Hippocampal formation (tissue), 2 donors: ENCODE measurements at places on chromosomes 12 and 14.

GRCh38 chr14:99255621-99256482, 16.1 kb downstream of the BCL11B start:
- no peak for DNase-seq

- no peak for DNase-seq
These were observed 2.1 kb downstream of the CSRP2 start for GRCh38 chr12:76876696-76877229.

- no peak for DNase-seq
These were observed 95.4 kb upstream of the ANO4 start for GRCh38 chr12:100699209-100699608.

GRCh38 chr12:125473501-125473900, 408.3 kb downstream of the AACS start:
- DNase-seq: no peak

- no peak for DNase-seq
These were observed 193.3 kb upstream of the KRR1 start for GRCh38 chr12:75704664-75705063.

GRCh38 chr14:25090716-25091454, 40.9 kb upstream of the STXBP6 start:
- no peak for DNase-seq

- no peak for DNase-seq
These were observed 54.4 kb upstream of the BMP4 start for GRCh38 chr14:54010981-54011380.

DNA sequence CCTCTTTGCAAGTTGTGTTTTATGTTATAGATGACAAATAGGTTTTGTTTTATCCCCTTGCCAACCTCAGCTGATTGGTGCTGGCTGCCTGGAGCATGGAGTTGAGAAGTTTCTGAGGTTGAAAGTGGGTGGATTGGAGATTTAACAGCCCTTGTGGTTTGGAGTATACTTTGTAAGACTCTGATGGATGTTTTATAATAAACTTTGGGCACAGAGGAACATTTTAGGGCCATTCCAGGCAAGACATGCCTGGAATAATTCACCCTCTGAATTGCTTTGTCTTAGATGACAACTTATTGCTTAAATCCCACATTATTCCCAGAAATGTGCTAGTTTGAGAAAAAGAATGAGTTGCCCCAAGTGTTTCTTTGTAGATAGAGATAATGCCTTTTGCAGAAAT, 158.9 kb downstream of the SLC5A8 start:
- DNase-seq: no peak

DNA sequence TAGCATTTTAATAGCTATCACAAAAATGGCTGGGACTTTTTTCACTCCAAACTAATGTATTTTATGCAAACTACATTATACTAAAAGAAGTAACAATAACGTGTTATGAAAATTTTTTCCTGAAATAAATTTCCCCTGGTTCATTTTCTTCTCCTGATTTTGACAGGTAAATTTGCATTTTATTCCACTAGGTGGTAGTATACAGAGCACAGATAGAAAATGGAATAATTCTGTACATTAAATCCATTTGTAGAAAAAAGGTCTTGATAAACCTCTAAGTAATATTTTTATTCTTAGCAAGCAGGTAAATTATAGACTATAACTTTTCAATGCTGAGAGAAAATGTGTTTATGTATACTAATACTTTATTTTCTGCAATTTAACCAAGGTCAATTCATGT, 96.5 kb downstream of the BCAT1 start:
- no peak for DNase-seq

- DNase-seq: no peak
These were observed 152.5 kb upstream of the BTG1 start for GRCh38 chr12:92297932-92298696.

GRCh38 chr14:90453401-90453951, 56.6 kb downstream of the CALM1 start:
- DNase-seq: peak; percentile 56

GRCh38 chr12:5944053-5944452, 1.0 kb downstream of the ANO2 start:
- DNase-seq: no peak

GRCh38 chr12:103547376-103547775, 39.7 kb upstream of the STAB2 start:
- no peak for DNase-seq

- DNase-seq: peak; percentile 30
These were observed 192.4 kb upstream of the SLC16A7 start for GRCh38 chr12:59403259-59403932.

DNA sequence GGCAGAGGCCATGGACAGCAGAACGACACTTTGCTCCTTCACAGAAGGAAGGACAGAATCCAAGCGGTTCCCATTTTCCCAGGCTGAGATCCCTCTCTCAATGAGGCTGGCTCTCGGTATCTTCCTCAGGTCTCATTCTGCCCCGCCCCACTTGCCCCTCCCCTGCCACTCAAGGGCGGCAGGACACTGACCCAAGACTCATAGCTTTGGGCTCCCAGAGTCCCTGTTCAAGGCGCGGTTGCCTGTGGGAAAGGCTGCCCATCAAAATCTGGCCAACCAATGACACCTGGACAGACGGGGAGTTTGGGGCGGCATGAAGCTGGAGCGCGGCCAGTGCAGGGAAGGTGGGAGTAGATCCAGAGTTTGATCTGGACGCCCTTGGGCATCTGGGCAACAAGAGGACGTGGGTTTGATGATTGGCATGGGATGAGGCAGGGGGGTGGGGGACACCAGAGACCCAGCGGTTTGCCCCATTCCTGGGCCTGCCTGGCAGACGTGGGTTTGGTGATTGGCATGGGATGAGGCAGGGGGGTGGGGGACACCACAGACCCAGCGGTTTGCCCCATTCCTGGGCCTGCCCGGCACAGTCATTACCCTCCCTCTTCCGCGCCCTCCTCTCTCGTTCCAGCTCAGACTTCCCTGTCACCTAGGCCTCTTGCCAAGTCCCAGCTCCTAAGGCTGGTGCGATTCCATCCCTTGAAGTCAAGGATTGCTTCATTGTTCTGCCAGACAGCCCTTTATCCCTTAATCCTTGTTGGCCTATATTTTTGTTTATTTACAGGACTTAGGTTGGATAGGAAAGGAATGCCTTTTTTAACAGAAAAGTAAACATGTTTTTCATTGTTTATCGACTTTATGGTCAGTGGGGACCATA, 92.1 kb downstream of the NINJ2 start:
- DNase-seq: no peak

DNA sequence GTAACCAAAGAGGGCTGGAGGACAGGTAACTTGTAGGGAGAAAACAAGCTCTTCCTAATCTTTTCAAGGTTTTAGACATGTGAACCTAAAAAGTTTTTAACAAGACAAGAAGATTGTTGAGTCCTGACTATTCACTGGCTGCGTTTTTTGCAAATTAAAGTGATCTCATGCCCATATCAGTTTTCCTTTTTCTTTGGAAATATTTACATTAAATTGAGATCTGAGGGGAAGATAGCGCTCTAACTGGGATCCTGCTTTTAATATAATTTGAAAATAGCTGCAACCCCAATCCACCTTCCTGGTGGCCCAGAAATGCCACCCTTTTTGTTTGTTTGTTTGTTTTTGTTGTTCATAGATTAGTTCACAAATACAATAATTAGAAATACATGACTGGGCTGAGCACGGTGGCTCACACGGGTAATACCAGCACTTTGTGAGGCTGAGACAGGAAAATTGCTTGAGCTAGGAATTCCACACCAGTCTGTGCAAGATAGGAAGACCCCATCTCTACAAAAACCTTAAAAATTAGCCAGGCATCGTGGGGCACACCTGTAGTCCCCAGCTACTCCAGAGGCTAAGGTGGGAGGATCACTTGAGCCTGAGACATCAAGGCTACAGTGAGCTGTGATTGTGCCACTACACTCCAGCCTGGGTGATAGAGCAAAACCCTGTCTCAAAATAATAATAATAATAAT, 2.4 kb upstream of the SSTR1 start:
- no peak for DNase-seq

GRCh38 chr12:124668602-124669001, 101.2 kb upstream of the NCOR2 start:
- no peak for DNase-seq

DNA sequence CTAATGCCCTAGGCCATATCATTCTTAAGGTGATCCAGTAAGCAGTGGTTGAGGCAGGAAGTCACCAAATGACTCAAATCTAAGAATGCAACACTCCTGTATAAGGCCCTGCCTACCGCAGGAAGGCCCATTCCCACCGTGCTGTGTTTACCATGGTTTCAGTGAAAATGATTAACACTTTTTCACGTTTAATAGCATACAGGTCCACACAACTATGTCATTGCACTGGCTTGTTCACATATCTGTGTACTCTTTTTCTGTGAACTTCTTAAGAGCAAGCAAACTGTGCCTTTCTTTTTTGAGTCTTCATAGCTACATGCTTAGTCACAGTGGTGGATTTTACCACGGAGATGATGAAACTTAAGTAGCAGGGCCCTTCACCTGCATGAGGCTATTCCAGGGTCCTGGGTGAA, 214.9 kb downstream of the CNTN1 start:
- no peak for DNase-seq

DNA sequence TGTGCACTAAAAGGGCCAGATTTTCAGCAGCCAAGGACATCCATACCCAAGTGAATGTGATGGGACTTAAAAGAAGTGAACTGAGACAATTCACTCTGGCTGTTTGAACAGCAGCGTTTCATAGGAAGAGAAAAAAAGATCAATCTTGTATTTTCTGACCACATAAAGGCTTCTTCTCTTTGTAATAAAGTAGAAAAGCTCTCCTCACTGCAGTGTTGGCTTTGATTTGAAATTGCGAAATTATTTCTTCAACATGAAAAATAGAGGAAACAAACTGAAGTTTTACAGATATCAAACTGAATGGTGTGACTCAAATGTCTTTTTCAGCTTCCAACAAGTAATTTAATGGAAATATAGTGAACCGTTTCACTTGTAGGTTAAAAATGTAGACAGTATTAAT, 11.3 kb upstream of the KCNMB4 start:
- DNase-seq: no peak

DNA sequence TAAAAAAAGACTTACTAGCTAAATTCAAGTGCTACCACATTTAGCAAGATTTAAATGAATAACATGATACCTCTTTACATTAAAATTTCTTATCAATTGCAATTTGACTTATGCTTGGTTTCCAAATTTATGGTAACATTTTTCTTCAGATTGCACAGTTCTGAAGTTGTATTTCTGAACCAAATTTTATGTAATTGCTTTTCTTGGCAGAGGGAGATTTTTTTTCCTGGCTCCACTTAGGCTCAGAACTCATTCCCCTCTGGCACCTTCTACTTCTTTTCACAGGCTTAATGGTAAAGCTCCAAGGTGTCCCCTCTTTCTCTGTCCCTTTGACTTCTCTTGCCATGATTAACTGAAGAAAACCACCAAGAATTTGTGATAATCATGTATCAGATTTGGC, 99.8 kb upstream of the TMTC1 start:
- DNase-seq: no peak

- DNase-seq: no peak
These were observed 2.9 kb downstream of the CDKN1B start for GRCh38 chr12:12720052-12720451.

DNA sequence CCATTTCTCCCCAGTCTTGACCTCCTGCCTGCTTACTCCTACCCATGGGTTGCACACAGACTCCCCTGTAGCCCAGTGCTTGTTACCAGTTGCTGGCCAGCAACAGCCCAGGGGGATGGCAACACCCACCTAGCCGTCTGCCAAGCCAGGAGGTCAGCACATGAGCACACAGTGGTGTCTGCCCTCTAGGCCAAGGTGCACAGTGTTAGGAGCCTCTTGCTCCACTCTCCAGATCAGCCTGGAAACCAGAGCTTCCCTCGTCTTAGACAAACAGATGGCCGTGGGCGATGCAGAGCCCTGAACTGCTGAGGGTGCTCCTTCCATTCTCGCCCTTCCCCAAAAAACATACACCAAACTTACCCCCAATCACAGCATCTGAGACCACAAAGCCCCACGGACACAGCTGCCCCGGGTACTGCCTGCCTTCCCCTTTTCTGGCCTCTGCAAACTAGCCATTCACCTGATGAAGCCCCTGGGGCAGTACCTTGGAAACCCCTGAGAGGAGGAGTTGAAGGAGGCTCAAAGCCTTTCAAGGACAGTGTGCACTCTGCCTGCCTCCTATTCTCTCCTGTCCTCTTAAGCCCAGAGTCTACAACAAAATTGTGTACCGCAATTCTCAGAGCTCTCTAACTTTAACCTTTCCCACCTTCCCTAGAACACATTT, 1.0 kb upstream of the GPD1 start:
- DNase-seq: peak; percentile 46

DNA sequence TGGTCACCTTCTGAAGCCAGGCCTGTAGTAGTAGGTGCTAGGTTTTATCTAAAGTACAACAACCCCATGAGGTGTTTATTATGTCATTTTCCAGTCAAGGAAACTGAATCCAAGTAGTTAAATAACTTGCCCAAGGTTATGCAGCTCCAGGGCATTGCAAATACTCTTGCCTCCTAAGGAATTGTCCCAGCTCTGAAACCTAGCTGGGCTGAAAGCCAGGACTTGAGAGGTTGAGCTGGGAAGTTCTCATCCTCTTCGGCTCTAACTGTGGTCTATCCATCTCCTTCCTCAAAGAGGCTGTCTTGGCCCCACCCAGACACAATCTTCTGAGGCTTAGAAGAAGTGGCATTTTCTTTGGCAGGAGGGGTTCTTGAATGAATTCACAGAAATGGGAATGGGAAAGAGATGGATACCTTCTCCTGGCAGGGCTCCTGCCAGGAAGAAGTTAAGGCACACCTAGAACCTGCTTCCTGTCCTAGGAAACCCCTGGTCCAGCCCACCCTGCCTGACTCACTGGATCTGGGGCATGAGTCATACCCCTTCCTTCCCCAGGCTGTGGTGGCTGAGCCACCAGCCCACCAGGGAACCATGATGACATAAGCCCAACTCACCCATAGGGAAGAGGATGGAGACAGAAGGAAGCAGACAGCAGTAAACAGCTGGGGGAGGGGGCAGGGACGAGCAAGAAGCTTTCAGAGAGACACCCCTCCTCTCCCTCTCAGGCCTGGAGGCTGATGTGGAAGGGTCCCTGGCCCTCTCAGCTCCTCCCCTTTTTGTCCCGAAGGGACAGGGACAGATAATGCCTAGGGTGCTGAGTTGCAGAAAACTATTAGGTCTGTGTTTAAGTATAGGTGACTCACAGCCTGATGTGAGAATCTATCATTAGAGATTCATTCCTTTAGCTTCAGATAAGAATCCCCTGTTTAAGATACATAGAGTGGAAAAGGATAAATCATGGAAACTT, 2.1 kb upstream of the PLEK2 start:
- DNase-seq: no peak

- DNase-seq: no peak
These were observed 52.0 kb upstream of the NTF3 start for GRCh38 chr12:5379749-5380496.

DNA sequence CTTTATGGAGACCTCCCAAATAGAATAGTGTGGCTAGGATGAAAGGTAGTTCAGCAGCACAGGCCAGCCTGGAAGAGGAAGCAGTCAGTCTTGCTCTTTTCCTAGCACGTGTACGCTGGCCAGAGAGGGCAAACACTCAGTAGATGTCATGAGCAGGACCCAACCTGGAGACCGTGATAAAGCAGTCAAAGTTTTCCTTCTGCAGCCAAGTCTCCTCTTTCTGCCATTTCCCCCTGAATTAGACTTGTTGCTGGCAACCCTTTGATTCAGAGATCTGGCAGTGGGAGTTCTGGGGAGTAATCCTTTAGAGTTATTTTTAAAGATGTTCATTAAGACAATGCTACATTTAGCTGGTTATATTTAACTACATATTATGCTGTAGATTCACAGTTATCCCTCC, 183.7 kb downstream of the EXOC5 start:
- DNase-seq: no peak
